Skin of body (tissue), 3 donors: ENCODE measurements at places on chromosomes 3 and 15.

- DNase-seq: no peak
Observed at GRCh38 chr3:186193534-186194450, 84.9 kb upstream of the ETV5 start.

- no peak for DNase-seq
Observed at GRCh38 chr3:124540550-124541211, 189.6 kb upstream of the UMPS start.

DNA sequence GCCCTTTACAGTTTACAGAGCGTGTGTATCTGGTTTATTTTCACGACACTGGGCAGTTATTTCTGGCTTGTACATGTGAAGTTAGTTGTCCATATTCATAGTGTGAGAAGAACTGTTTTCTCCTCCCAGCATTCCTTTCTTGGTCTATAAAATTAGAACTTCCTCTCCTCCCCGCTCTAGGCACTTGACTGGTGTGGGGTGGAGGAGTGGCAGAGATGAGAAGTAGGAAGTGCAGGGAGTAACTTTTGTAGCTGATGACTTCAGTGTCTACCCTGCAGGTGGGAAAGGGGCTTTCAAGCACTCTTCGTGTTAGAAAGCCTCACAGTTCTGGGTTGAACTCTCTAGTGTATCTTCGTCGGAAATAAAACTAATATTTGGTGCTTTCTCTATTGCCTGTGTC is 13.4 kb downstream of the APOD start:
- no peak for DNase-seq

DNA sequence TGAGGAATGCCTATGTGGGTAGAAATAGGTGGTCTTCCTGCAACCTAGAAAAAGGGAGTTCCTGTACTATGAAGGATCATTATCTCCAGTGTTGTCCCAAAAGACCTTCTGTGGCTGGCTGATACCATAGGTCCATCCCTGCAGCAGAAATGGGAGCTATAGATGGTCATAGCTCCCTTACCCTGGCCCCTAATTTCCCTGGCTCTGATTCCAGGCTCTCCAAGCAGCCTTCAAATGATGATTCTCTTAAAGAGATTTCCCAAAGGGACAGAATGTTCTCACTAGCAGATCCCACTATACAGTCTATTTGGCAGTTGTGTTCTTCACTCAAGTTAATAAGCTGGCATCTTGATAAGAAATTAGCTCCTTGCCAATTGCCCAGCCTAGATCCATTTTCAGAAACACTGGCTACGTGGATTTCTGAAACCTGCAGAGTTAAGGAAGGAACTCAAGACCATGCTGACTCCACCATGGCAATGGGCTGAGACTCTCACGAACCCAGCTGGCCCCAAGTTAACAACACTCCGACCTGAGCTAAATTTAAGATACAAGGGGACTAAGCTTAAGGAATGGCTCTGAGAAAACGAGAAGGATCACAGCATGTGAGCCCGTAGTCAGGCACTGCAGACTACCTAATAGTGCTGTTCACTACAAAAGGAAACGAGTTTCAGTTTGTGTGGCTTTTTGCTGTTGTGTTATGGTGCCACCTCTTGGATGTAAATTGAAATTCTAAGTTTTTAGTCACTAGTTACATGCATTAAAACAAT is 11.4 kb downstream of the C15orf40 start:
- peak; percentile 67 for DNase-seq

GRCh38 chr3:139353920-139354556 is 10.2 kb downstream of the MRPS22 start:
- no peak for DNase-seq
